ENCODE measurements at places on chromosomes 16 and 17.

DNA sequence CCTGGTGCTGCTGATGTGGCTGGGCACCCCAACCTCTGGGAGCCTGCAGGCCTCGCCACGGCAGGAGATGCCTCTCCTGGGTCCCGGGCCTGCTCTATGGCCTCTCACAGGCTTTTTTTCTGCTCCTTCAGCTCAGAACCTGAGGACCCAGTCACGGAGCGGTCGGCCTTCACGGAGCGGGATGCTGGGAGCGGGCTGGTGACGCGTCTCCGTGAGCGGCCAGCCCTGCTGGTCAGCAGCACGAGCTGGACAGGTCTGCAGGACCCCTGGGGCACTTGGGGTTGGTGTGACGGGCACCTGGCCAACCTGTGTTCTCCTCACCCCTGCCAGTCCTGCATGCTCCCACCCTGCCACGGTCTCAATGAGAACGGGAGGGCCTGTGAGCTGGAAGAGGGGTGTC, 7.0 kb downstream of the ALG1 start:
- no peak overlapping the region for H3K27ac ChIP-seq
- no peak for DNase-seq
- H3K36me3 ChIP-seq = peaks cover 12% of the 10 kb centered on the region
- H3K4me3 ChIP-seq = no peak overlapping the region

DNA sequence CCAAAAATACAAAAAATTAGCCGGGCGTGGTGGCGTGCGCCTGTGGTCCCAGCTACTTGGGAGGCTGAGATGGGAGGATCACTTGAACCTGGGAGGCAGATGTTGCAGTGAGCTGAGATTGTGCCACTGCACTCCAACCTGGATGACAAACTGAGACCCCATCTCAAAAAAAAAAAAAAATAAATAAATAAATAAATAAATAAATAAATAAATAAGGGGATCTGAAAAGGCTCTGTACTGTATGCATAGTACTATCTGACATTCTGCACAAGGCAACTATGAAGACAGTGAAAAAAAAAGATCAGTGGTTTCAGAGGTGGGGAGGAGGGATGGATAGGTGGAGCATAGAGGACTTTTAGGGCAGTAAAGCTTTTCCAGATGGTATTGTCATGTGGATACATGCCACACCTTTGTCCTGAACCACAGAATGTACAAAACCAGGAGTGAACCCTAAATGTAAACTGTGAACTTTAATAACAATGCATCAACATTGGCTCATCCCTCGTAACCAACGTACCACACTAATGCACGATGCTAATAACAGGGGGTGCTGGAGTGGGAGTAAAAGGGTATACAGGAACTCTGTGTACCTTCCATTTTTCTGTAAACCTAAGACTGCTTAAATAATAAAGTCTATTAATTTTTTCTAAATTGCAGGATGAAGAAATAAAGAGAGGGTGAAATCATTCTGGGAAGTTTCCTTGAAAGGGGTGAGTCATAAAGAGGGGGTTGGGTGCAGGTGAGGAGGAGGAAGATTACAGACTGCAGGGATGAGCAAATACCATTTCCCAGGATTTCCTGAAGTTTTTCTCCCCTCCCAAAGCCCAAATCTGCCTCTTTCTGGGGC, 155.8 kb upstream of the SDK2 start:
- no peak overlapping the region for H3K4me3 ChIP-seq
- H3K4me1 ChIP-seq = no peaks in the 10 kb centered on the region
- H3K27ac ChIP-seq = no peak overlapping the region
- H3K36me3 ChIP-seq = no peaks in the 10 kb centered on the region
- peaks cover 15% of the 10 kb centered on the region for H3K27me3 ChIP-seq
- DNase-seq = no peak

- H3K36me3 ChIP-seq = no peaks in the 10 kb centered on the region
- peaks cover 4% of the 10 kb centered on the region for H3K27me3 ChIP-seq
- DNase-seq = no peak
- no peak overlapping the region for H3K27ac ChIP-seq
Measured at GRCh38 chr16:47927330-47927729, 228.5 kb downstream of the ABCC12 start.

DNA sequence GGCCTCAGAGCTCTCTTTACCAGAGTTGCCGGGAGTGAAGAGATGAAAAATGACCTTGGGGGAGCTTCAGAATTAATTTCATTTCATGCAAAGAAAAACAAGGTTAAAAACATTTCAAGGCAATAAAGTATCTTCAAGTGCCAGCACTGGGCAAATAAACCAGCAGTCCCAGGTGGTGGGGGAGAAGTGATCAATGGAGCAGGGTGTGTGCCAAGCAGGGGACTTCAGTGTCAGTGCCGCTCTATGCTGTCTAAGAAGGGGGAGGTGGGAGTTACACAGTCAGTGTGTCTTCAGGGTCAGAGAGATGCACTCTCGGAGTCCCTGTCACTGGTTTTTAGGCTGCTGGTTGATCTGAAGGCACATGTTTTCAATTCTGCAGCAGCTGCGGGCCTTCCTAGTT, 57.2 kb upstream of the MGAT5B start:
- peaks cover 7% of the 10 kb centered on the region for H3K27me3 ChIP-seq
- no peak overlapping the region for H3K4me3 ChIP-seq
- no peaks in the 10 kb centered on the region for H3K4me1 ChIP-seq
- no peak overlapping the region for H3K27ac ChIP-seq
- DNase-seq = no peak

GRCh38 chr17:7004398-7005253, 7.8 kb upstream of the RNASEK start:
- H3K27me3 ChIP-seq = no peaks in the 10 kb centered on the region
- H3K36me3 ChIP-seq = peaks cover 25% of the 10 kb centered on the region
- DNase-seq = peak; percentile 77
- peaks cover 15% of the 10 kb centered on the region for H3K4me1 ChIP-seq

DNA sequence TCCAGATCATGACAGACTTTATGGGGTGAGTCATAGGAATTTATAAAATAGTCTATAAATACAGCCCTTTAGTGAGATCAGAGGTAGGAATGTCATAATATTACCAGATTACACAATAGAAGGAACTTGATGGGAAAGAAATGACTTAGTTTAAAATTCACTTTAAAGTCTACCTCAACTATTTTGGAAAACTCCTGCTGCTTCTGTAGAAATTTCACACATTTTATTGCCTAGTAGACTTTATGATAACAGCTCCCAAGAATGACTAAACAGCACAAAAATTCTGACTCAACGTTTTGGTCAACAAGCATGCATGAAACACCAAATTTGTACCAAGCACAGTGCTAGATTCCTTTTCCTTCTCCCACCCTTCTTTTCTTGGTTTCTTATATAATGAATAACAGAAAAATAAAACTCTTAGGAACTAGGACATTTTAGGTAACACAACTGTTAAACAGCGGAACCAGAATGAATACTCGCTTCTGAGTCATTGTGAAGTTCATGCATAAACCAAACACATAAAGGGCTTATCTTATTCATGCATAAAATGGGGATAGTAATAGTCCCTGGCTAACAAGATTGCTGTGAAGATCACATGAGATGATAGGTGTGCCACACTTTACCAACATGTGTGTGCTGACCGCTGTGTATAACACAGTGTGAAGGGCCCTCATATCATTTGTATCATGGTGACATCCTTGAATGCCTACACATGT, 243.9 kb downstream of the CDH8 start:
- no peak overlapping the region for H3K27ac ChIP-seq
- no peak for DNase-seq
- no peak overlapping the region for H3K4me3 ChIP-seq
- H3K36me3 ChIP-seq = no peaks in the 10 kb centered on the region

DNA sequence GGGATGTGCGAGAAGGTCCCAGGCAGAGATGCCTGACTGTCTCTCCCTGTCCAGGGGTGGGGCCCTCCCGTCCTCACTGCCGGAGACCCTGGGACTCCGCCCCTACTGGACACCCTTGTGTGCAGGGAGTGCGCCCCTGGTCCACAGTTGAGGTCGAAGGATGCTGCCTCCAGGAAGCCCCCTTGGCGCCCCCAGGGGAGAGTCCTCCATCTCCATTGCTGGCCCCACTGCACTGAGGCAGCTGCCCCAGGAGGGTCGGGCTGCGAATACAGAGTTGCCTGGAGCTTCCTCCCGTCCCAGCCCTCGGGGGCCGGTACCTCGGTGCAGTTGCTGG, 26.6 kb downstream of the CTU2 start:
- peaks cover 7% of the 10 kb centered on the region for H3K36me3 ChIP-seq
- H3K27ac ChIP-seq = no peak overlapping the region
- DNase-seq = no peak
- H3K4me3 ChIP-seq = no peak overlapping the region

- DNase-seq = no peak
- H3K27me3 ChIP-seq = no peaks in the 10 kb centered on the region
- peaks cover 15% of the 10 kb centered on the region for H3K36me3 ChIP-seq
- H3K4me3 ChIP-seq = peak overlapping the region; percentile 99
Measured at GRCh38 chr17:16439303-16439791, 24.0 kb downstream of the TRPV2 start.

DNA sequence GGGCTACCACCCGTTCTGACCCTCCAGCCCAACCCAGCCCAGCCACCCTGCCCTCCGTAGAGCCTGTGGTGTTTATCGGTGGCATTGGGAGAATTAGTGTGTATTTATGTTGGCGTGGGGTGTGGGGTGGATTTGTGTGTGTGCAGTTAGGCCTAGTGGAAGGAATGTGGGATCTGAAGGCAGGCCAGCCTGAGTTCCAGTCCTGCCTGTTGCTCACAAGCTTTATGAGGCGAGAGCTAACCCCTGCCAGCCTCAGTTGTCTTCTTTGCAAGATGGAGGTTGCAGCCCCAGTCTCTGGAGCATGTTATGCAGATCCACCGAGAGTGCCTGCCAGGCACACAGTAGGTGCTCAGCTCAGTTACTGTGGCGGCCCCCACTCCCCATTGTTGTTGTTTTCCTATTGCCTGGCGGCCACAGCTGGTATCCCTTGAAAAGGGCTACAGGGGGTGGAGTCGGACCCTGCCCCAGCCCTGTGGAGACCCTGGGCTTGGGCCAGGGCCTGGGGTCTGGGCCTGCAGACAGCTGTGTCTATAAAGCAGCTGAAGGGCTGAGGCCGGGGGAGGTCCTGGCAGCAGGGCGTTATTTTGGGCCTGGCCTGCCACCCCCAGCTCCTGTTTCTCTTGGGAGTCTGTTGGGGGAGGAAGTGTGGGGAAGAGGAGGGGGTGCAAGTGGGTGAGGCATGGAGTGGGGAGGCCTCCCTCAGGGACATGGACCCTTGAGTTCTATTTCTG, 5.1 kb downstream of the ERBB2 start:
- H3K27me3 ChIP-seq = peaks cover 10% of the 10 kb centered on the region
- no peaks in the 10 kb centered on the region for H3K36me3 ChIP-seq
- H3K4me1 ChIP-seq = peaks cover 14% of the 10 kb centered on the region

- H3K36me3 ChIP-seq = peaks cover 2% of the 10 kb centered on the region
- H3K4me1 ChIP-seq = peaks cover 27% of the 10 kb centered on the region
- H3K27me3 ChIP-seq = peaks cover 4% of the 10 kb centered on the region
- peak overlapping the region; percentile 35 for H3K4me3 ChIP-seq
- no peak overlapping the region for H3K27ac ChIP-seq
Measured at GRCh38 chr17:17785407-17785806, 51.4 kb downstream of the SREBF1 start.

GRCh38 chr17:59634632-59635541, 15.2 kb downstream of the CLTC start:
- H3K27ac ChIP-seq = peak overlapping the region; percentile 38
- no peak for DNase-seq
- H3K4me3 ChIP-seq = no peak overlapping the region
- peaks cover 17% of the 10 kb centered on the region for H3K4me1 ChIP-seq
- peaks cover 6% of the 10 kb centered on the region for H3K36me3 ChIP-seq

- no peaks in the 10 kb centered on the region for H3K4me1 ChIP-seq
- no peaks in the 10 kb centered on the region for H3K27me3 ChIP-seq
Measured at GRCh38 chr16:8258523-8258922, 331.8 kb downstream of the TMEM114 start.

GRCh38 chr17:74390680-74391653, 23.7 kb downstream of the GPR142 start:
- no peaks in the 10 kb centered on the region for H3K36me3 ChIP-seq
- no peak overlapping the region for H3K4me3 ChIP-seq
- peaks cover 17% of the 10 kb centered on the region for H3K27me3 ChIP-seq
- DNase-seq = no peak

GRCh38 chr16:68660359-68660795, 15.3 kb downstream of the CDH3 start:
- no peak for DNase-seq
- H3K27me3 ChIP-seq = peaks cover 6% of the 10 kb centered on the region
- H3K4me1 ChIP-seq = no peaks in the 10 kb centered on the region
- no peak overlapping the region for H3K27ac ChIP-seq

DNA sequence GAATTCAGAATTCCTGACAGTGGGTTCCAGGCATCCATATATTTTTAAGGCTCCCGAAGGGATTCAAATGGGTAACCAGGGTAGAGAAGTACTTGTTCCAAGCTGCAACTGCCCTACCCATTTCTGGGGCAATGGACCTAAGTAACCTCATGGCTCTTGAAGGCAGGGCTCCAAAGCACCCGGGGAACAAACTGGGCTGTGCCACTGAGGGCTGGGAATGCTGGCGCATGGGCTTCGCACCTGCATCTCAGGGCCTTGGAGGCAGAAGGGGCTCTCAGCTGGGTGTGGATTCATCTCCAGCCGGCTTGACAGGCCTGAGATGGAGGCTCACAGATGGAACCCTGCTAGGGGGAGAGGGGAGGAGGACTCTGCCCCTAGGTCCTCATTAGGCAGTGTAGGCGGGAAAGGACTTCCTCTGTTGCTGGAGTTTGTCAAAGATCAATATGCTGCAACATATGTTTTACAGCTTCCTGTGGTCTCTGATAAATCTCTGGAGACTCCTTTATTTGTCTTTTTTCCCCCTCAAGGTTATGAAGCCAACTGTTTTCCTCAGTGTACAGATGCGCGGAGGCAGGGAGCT, 232.3 kb upstream of the NLRP1 start:
- H3K4me3 ChIP-seq = no peak overlapping the region
- no peak for DNase-seq
- no peaks in the 10 kb centered on the region for H3K36me3 ChIP-seq

- peak; percentile 78 for DNase-seq
- peaks cover 17% of the 10 kb centered on the region for H3K27me3 ChIP-seq
- peaks cover 4% of the 10 kb centered on the region for H3K4me1 ChIP-seq
- no peak overlapping the region for H3K27ac ChIP-seq
Measured at GRCh38 chr17:49880291-49881053, 32.6 kb upstream of the TAC4 start.

- H3K36me3 ChIP-seq = no peaks in the 10 kb centered on the region
- no peak for DNase-seq
- H3K4me3 ChIP-seq = no peak overlapping the region
- no peaks in the 10 kb centered on the region for H3K4me1 ChIP-seq
Measured at GRCh38 chr16:54373534-54374520, 87.2 kb upstream of the IRX3 start.

DNA sequence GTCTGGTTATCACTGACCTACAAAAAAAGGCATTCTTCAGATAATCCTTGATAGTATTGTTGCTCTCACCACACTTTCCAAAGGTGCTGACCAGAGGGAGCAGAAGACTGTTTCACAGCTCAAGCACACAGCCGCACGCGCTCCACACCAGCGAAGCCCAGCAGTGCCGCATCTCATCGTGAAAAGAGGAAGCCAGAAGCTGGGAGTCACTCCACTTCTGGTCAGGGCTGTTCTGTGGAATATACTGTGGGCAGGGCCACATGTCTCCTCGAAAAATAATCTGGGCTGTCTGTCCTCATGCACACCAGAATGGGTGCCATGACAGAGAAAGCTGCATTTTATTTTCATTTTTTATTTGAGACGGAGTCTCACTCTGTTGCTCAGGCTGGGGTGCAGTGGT, 7.3 kb upstream of the PRSS36 start:
- DNase-seq = no peak
- H3K4me1 ChIP-seq = peaks cover 8% of the 10 kb centered on the region
- H3K27me3 ChIP-seq = peaks cover 2% of the 10 kb centered on the region
- no peak overlapping the region for H3K27ac ChIP-seq
- no peaks in the 10 kb centered on the region for H3K36me3 ChIP-seq
